ENCODE measurements at places on chromosomes 5 and 9.

GRCh38 chr5:109692852-109693251 lies 3.1 kb downstream of the MAN2A1 start:
- DNase-seq = no peak

- DNase-seq = no peak
Measured at GRCh38 chr9:127780126-127780885, 1.8 kb upstream of the SH2D3C start.

- peak; percentile 77 for DNase-seq
Measured at GRCh38 chr9:97831843-97832636, 21.0 kb upstream of the FOXE1 start.

GRCh38 chr5:76273206-76273885 lies 129.7 kb upstream of the IQGAP2 start:
- peak; percentile 57 for DNase-seq

DNA sequence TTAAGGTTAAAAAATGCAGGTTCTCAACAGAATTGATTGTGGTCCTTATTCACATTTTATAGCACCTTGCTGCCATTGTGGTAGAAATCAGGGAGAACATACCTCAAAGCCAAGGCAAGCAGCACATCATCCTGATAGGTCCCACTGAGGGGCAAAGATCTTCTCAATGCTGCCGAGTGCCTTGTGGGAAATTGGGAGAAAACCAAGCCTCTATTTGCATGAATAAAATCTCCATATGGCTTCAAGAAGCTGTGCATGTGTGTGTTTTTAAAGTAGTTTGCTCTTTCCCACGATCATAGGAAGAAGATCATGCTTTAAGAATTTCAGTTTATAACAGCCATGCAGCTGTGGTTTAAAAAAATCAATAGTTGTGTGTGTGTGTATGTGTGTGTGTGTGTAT lies 216.9 kb upstream of the FBXL7 start:
- DNase-seq = no peak

GRCh38 chr5:6545036-6545693 lies 87.7 kb downstream of the NSUN2 start:
- no peak for DNase-seq

DNA sequence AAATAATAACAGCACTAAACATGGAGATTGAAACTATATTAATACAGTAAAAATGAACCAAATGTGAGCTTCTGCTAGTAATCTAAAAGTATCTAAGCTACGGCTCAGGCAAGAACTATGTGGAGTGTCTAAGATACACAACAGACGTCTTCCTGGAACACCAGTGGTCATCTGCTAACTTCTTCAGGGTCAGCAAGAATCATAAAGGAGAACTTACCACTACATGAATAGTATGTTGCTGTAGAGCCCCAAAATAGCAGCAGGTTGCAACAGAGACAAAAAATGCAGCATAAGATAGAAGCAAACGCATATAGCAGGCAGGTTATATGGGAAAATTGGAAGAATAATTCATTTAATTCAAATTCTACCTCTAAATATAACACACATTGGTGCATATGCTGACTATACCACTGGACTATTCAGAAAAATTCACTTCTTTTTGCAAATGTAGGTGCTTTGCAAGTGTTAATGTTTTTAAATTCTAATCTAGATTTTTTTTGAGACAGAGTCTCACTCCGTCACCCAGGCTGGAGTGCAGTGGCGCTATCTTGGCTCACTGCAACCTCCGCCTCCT lies 27.1 kb downstream of the DCTN4 start:
- peak; percentile 81 for DNase-seq

DNA sequence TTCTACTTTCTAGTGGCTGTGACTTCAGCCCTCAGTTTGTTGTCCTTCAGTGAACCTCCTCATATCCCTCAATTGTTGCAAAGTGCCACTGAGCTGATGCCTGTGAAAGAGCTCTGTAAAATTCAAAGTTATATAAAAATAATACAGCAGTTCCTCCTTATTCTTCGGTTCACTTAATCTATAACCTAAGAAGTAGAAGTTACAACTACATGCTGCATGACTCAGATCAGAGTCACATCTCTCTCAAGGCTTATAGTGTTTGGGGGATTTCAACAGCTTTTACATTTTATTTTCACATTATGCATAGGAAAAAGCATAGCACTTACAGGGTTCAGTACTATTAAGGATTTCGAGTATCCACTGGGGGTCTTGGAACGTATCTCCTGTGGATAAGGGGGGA lies 25.1 kb upstream of the GCNT1 start:
- DNase-seq = peak; percentile 27

DNA sequence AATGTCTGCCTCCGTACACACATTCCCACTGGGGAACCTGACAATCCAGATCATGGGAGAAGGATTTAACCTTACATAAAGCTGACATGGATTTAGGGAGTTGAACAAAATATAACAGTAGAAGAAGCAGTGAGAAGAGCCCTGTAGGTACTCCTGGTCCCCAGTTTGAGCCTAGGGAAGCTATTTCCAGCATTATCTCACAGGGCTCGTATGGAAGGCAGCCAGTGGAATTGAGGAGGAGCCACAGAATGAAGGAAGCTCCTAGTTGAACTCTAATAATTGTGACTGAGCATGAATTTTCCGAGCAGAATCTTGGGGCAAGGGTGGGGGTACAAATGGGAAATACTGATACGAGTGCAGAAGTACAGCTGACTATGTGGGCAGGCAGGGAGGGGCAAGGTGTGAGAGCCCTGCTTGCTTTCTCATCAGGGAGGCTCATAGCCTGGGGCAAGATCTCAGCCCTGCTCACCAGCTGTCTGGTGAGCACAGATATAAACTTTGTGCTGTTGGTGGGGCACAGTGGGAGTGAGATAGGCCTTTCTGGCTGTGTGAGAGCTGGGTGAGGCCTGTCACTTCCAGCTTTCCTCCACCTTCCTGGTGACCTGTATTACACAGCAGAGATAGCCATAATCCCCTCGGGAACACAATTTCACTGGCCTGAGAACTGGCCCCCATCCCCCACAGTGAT lies 290.7 kb upstream of the IL12B start:
- no peak for DNase-seq

DNA sequence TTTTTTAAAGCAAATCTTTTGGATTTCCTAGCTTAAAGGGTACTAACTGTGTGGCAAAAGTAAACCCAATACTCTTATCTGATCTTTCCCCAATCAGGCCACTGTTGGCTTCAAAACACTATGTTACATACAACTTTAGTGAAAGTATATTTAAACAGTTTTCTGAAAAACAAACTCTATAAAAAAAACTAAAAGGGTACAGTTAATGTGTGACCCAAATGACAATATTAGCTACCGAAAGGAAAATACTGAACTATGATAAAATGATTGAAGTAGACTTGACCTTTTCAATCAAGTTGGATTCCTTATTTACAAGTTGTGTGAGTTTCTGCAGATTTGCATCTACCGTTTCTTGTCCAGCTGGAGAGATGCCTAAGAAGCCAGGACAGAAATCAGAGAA lies 5.8 kb downstream of the MTX3 start:
- DNase-seq = no peak

DNA sequence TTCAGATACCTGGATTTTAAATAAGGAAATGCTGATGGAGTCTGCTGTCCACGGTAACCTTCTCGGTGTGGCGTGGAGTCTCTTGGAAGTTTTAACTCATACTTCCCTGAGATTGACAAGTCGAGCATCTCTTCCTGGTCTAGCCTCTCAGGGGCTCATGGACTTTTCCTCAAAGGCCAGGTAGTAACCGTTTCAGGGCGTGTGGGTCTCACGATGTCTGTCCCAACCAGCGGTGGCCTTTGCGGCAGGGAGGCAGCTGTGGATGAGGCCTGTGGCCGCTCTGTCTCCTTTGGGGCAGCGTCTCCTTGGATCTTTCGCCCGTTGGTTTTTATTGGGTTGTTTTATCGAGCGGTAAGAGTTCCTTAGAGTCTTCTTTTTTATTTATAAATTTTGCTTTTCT lies 32.8 kb downstream of the CEP72 start:
- DNase-seq = no peak

- DNase-seq = no peak
Measured at GRCh38 chr9:16445141-16445920, 425.1 kb downstream of the BNC2 start.

GRCh38 chr5:67201897-67202549 lies 5.4 kb upstream of the CD180 start:
- no peak for DNase-seq

- DNase-seq = no peak
Measured at GRCh38 chr9:19294219-19294618, 63.7 kb downstream of the DENND4C start.

DNA sequence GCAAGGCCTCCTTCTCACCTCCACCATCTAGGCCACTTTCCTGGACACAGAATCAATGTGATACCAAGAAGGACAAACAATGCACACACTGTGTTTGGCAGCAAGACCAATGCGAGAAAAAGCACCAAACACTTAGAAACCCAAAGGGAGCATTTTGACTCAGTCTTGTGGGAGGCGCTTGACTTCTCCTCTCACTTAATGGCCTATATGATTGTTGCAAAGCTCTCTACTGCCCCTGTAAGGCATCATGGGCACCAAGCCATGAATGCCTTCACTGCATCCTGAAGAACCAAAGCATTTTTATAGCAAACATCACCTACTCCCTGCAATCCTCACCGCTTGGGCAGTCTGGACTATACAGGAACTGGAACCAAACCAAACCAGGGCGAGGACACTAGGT lies 57.5 kb downstream of the CDH6 start:
- DNase-seq = no peak

DNA sequence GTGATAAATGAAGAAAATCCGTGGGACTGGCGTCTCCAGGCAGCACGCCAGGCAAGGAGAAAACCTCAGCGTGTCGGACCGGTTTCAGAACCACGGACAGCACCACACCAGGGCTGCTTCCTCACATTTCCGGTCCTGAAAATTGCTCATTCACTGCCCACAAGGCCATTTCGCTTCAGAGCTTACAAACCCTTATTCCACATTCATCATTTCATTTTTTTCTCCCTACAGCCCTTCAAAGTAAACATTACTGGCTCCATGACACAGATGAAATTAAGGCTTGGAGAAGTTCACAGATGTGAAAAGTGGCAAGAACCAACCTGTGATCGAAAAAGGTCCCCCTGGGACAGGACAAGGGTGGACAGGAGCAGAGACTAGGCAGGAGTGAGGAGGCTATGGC lies 1.5 kb upstream of the GPRIN1 start:
- DNase-seq = peak; percentile 81

DNA sequence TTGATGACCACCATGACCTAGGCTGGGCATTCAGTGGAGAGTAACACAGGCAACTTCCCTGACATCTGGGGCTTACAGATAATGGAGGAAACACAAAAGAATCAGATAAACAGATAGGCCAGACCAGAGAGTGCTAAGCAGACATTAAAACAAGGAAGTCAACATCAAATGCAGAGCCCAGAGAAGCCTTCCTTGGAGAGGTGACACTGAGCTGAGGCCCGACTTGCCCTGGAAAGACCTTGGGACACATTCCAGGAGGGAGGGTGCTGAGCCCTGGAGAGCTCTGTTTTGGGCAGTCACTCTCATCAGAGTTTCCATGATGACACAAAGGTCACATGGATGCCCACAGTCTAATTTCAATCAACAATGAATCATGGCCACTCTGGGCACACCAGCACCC lies 31.9 kb upstream of the C5orf58 start:
- DNase-seq = peak; percentile 9

DNA sequence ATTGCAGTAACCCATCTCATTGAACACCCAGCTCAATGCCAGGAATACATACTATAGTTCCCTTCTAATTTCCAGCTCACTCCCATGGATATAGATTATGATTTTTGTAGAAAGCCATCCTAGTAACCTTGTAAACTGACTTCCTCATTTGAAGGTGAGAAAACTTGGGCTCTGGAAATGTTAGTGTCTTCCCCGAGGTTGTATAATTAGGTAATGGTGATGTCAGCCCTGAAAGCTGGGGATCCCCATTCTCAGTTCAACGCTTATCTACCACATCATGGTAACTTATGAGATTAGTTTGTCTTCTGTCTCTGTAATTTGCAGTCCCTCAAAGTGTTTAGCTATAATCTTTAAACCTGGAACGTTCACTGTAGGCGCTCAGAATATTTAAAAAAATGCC lies 34.6 kb upstream of the PTCH1 start:
- DNase-seq = no peak

GRCh38 chr9:79470954-79471353 lies 100.8 kb upstream of the TLE4 start:
- DNase-seq = no peak

GRCh38 chr5:116291271-116291670 lies 206.4 kb downstream of the COMMD10 start:
- DNase-seq = no peak

DNA sequence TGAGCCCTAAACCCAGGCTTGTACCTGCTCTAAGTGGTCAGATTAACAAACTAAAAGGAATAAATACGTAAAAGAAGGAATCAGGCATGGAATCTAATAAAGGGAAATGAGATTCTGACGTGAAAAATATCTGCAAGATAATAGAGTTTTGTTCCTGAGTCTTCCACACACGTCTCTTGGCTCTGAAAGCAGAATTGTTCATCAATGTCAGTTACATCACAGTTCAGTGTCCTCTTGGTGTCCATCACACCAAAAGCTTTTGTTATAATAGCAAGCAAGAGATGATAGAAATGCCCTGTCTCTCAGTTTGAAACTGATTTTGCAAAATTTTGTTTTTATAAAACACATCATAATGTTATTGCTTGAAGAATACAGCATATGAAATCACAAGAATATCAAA lies 34.7 kb upstream of the NMUR2 start:
- no peak for DNase-seq

DNA sequence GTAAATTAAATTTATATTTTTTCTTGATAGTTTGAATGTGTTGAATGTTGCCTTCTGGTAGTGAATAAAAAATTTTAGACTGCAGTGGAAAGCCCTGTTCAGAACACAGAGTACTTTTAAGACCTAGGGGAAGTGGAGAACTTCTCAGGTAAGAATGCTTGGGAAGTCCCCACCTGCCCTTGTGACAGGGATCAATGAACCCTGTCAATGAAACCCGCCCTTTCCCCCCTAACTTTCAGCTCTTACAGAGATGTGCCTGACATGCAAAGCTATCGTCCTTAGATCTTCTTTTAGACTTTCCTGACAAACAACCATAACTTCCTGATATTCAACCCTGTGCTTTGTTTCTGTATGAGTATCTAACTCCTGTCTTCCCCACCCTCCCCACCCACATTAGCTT lies 562.7 kb downstream of the TLE4 start:
- DNase-seq = no peak

- peak; percentile 6 for DNase-seq
Measured at GRCh38 chr5:158120760-158121159, 261.8 kb upstream of the CLINT1 start.

- no peak for DNase-seq
Measured at GRCh38 chr5:149301744-149302380, 30.2 kb downstream of the AFAP1L1 start.

DNA sequence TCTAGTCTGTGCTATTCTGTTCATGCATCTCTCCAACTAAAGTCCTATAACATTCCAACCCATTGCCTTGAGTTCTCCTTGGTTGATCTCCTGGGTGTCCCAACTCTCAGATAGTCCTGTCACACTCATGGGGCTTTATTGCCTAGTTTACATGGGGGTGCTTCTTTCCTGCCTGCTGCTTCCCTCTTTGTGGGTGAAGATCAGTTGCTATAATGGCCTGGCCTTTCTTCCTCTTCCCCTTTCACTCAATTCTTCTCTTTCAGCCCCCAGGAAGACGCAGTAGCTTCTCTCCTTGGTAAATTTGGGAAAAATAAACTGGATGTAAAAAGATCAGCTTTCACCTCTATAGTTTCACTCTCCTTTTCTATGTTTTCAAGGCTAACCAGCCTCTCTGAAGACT lies 66.5 kb downstream of the PTCD2 start:
- DNase-seq = peak; percentile 89

GRCh38 chr5:169935762-169936161 lies 44.5 kb downstream of the INSYN2B start:
- DNase-seq = no peak

GRCh38 chr5:142801495-142801871 lies 31.3 kb downstream of the ARHGAP26 start:
- DNase-seq = no peak
